ENCODE measurements at places on chromosomes 11 and 22. TPM values are rescaled to one million over a fixed set of nuclear protein-coding genes. Genes with fewer than 3 reads are reported as not detected.
A peak's percentile ranks its signal among the peaks of the same experiment; 100 is the strongest.

GRCh38 chr11:120869516-120870011 lies 154.3 kb upstream of the TBCEL start:
- no peak for DNase-seq

TMEM86A gene
- 2.5 TPM for total RNA-seq

SLC22A9 gene
- not detected for total RNA-seq

DNA sequence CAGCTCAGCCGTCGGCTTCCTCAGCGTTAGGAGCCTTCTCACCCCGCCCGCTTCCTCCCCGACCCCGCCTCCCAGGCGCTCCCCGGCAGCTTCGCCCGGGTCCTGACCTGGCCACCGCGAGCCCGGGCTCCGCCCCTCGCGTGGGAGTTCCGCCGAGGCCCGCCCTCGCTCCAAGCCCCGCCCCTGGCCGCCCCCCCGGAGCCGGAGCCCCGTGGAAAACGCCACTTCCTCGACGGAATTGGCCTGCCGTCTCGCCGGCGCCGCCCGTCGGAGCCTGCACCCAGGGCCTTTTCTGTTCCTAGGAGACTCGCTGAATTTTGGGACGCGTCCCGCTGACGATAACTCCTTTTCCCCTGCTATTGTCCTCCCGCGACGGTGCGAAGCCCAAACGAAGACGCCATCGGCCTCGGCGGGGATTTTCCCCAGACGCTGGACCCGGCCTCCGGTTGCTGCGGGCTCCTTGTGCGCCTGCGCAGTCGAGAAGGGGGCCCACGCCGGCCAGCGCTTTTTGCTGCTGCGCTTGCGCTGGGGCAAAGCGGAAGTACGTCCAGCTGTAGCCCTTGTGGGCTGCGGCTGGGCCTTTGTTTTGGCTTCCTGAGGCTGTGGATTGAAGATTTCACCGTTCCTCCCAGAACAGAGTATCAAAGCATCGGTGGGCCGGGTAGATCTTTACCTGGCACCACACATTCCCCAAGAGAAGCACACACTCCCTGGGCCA lies 10.0 kb downstream of the RELA start:
- DNase-seq: peak; percentile 98

LRRC32 gene
- total RNA-seq: 19.1 TPM

GRCh38 chr22:48581205-48581766 lies 1246.4 kb downstream of the BRD1 start:
- no peak for DNase-seq

GRCh38 chr11:66548041-66548440 lies 1.3 kb downstream of the ACTN3 start:
- DNase-seq: no peak

DNA sequence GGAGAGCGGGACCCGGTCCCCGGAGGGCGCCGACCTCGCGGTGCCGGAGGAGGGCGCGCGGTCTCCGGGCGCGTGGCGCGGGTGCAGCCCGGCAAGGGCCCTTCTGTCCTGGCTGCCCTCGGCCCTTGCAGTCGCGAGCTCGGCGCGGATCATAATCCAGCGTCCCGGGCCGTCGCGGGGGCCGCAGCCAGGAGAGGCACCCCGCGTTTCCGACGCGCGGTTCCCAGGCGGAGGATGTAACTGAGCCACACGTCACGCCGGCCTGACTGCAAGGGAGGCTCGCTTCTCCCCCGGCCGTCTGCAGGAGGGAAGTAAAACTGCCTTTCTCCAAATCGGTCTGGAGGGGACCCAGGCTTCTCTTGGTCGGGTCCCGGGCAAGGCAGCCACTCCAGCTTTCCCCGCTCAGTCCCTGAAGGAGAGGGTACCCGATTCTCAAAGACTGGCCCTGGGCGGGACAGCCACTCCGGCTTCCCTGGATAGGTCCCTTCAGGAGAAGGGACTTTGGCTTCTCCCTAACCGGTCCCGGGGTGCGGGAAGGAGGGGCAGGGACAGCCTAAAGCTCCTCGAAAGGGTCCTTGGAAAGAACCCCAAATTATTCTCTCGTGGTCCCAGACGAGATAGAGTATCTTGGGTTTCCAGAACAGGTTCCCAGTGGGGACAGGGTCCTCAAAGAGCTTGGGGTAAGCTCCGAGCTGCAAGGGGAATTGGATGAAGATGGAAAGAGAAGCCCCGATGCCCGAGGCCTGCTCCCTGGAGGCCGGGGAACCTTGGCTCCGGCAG lies 836 bp downstream of the SPON1 start:
- DNase-seq: no peak

- DNase-seq: no peak
These were observed 72.0 kb downstream of the LARGE1 start for GRCh38 chr22:33848251-33848650.

DNA sequence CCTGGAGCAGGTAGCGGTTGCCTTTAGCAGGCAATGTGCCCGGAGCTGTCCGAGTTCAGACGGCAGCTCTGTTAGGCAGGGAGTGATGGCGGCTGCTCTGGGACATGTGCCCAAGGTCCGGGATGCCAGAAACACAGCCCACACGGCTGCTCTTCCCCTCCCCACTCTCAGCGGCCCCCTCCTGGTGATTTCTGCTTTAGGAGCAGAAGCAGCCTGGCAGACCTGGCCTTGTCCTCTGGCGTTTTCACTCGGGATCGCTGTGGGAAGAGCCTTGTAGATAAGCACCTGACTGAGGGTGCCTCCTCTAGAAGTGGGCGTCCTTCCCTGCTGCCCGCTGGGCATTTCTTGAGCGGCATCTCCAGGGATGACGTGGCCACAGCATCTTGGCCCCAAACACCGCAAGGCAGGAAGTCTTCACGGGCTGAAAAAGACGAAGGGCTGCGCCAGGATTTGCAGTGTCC lies 392.2 kb downstream of the TBC1D22A start:
- DNase-seq: no peak

DNA sequence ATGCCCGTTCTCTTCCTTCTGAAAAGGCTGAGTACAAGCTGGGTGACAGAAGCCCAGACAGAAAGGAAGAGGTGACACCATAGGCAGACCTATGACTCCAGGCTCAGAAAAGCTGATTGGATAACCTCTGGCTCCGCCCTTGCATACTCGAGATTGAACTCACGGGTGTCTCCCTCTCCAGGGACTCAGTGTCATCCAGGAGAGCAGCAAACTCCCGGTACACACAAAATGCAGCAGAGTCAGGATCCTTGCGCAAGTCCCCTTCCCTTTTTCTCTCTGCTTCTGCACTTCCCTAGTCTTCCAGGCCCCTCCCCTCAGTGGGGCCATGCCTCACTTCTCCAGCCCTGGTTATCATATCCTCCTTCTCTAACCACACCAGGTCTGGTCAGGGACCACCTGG lies 9.8 kb downstream of the SCN4B start:
- DNase-seq: no peak

- DNase-seq: no peak
These were observed 725.1 kb upstream of the CHORDC1 start for GRCh38 chr11:90947930-90948329.

KCNJ4 gene
- not detected for total RNA-seq

- no peak for DNase-seq
These were observed 81.7 kb downstream of the SWAP70 start for GRCh38 chr11:9745411-9746211.

SLC22A12 gene
- total RNA-seq: not detected

GRCh38 chr11:93903989-93904388 lies 53.6 kb upstream of the VSTM5 start:
- DNase-seq: no peak

SCN2B gene
- total RNA-seq: 0.65 TPM

GRCh38 chr11:115304774-115305472 lies 199.3 kb downstream of the CADM1 start:
- DNase-seq: no peak

RGL4 gene
- total RNA-seq: 0.50 TPM

- no peak for DNase-seq
These were observed 3.9 kb upstream of the MUC5B start for GRCh38 chr11:1218788-1219445.

GAS2L1 gene
- total RNA-seq: 48.5 TPM

CD3D gene
- not detected for total RNA-seq

KLHDC7B gene
- total RNA-seq: not detected

- DNase-seq: no peak
These were observed 17.3 kb downstream of the OR51E2 start for GRCh38 chr11:4680341-4680740.

OR5P2 gene
- not detected for total RNA-seq

DNA sequence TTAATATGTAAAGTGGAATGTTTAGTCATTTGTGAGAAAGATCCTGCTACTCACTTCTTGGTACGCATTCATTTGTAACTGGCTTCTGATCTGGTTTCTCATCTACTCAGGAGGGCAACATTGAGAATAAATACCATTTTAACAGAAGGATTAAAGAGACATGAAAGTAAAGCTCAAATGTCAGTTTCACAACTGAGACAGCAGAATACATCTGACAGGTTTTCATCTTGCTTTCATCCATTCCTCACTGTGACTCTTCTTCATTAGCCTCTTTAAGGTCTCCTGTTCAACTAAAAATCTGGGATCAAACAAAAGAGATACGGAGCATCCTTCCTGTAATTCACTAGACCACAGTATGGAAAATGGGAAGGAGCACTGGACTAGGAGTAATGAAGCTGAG lies 31.4 kb upstream of the CCDC89 start:
- no peak for DNase-seq

DNA sequence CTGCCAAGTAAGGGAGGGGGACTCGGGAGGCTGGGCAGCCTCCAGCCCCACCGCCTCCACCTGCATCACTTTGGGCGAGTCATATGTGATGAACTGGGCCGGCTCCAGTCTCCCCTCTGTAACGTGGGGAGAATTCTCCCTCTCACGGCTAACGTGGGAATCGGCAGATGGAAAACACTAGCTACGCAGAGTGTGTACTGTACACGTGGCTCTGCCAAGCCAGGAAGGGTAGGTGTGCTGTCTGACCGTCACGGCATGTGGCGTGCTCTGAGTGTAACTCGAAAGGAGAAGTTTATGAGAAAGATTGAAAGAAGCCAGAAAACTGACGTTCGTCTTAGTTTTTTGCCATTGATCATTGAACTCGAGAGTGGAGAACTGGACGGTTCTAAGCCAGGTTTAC lies 13.7 kb downstream of the TRMU start:
- no peak for DNase-seq

DNA sequence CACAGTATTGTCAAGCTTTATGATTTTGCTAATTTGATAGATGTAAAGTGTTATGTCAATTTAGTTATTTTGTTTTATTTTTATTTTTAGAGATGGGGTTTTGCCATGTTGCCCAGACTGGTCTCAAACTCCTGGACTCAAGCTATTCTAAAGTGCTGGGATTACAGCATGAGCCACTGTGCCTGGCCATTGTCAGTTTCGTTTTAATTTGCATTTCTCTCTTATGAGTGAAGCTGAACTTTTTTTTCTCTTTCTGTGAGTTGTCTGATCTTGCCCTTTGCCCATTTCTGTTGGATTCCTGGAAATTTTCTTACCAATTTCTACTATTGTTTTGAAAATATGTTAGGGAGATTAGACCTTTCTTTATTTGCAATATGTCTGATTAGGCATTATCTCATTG lies 15.5 kb downstream of the NEU3 start:
- no peak for DNase-seq

DNA sequence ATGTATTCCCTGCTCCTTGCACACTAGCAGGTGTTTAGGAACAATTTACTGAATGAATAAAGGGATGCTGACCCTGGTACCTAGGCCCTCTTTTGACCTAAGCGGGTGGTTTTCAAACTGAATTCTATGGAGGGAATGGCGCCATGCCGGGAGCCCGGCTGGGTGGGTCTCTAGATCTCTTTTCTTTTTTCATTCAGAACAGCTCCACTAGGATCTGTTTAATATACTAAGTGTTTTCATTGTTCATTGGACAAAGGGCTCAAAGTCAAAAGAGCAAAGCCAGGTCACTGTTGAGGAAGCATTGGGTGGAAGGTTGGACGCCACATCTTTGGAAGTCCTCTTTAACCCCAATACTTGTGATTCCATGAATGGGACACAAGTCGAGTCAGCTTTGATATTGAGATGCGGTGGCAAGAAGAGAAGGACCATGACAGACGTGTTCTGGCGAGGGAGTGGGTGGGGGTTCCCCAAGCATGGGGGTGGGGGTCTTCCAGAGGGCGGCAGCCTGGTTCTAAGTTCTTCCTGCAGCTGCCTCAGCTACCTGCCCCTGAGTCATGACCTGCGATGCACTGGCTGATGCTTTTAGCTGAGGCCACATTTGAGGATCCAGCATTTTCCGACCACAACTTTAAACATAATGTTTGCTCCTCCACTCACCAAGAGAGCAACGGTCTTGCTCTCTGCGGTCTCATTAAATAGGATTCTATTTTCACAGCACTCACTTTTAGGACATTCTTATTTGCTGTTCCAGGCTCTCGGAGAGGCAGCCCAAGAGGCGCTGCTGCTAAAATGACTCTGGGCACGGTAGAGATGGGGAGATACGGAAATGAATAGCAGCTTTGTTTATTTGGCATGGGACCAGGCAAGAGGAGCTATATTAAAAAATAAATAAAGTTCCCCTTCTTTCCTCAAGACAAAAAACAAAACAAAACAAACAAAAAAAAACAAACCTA lies 100.6 kb downstream of the FBXO7 start:
- no peak for DNase-seq

- peak; percentile 66 for DNase-seq
These were observed 489.5 kb upstream of the B3GAT1 start for GRCh38 chr11:134901542-134901941.

GRCh38 chr22:45082795-45083194 lies 73.0 kb upstream of the PHF21B start:
- DNase-seq: no peak

DNA sequence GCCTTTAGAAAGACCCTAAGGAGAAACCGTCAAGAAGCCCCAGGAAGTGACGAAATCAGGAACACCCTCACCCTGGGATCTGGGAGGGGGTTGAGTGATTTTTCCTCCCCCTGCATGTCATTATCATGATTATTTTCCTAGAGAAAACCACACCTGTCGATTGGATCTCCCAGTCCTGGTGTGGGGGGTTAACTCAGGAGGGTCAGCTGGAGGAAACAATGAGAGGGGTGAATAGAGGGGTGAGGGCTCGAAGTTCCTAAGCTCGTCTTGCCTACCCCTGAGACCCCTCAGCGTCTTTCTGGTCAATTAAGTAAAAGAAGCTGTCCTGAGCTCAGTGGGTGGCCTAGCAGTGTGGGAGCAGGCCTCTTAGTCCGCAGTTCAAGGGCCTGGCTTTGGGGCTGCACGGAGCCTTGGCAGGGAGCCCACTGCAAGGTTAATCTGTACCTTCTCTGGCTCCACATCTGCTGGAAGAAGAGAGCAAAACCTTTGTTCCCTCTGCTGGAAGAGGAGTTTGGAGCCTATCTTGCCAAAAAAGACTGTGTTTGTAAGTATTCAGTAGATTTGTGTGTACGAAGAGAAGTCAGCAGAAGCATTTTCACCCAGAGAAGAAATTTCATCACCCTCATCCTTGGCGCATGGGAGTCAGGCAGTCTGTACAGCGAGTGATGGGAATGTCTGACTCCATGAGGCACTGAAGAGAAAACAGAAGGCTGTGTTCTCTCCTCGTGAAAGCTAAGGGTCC lies 34.2 kb upstream of the FTH1 start:
- no peak for DNase-seq

CNTF gene
- 1.7 TPM for total RNA-seq
